T-cell (primary cell): ENCODE measurements at places on chromosomes 3 and 15.
A peak's percentile ranks its signal among the peaks of the same experiment; 100 is the strongest.

- DNase-seq: no peak
Measured at GRCh38 chr3:65576966-65577365, 461.8 kb downstream of the MAGI1 start.

DNA sequence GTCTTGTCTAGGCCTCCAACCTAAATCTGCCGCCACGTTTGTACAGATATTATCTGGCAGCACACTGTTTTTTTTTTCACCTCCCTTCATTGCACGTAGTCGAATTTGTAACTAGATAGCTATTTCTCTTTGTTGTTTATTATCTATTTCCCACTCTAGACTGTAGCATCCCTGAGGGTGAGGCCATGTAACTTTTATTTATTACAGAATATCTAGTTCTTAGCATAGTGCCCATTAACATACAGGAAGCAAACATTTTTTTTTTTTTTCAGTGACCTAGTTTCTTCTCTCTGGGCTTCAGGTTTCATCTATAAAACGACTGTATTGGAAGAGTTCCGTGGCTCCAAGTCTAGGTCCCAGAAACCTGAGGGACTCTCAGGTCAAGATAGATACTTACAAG, 354.3 kb downstream of the FGF12 start:
- DNase-seq: no peak

DNA sequence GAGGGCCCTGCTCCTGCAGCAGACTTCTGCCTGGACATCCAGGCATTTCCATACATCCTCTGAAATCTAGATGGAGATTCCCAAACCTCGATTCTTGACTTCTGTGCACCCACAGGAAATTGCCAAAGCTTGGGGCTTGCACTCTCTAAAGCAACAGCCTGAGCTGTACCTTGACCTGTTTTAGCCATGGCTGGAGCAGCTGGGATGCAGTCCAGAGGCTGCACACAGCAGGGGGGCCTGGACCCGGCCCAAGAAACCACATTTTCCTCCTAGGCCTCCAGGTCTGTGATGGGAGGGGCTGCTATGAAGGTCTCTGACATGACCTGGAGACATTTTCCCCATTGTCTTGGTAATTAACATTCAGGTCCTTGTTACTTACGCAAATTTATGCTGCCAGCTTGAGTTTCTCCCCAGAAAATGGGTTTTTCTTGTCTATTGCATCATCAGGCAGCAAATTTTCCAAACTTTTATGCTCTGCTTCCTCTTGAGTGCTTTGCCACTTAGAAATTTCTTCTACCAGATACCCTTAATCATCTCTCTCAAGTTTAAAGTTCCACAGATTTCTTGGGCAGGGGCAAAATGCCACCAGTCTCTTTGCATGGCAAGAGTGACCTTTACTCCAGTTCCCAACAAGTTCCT, 11.8 kb upstream of the MYO5A start:
- no peak for DNase-seq

DNA sequence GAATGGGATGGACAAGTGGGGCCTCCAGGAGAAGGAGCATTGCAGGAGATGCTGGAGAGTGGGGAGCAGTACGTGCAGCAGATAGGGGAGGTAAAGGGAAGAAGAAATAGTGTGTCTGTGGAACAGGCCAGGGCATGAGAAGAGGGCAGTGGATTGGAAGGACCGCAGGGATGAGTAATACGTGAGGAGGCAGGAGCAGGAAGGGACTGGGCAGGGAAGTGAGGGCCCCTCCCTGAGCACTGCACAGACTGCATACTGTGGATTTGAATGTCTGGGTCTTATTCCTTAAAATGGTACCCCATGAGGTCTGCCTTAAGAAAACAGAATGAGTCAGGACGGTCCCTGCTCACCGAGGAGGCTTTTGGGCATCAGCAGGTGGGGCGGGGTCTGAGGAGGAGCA, 210.0 kb upstream of the NDN start:
- DNase-seq: no peak

GRCh38 chr15:72725446-72725845, 39.4 kb downstream of the BBS4 start:
- no peak for DNase-seq

GRCh38 chr15:70111203-70112073, 13.7 kb upstream of the TLE3 start:
- DNase-seq: no peak

- no peak for DNase-seq
Measured at GRCh38 chr3:12396471-12396870, 87.8 kb upstream of the TSEN2 start.

DNA sequence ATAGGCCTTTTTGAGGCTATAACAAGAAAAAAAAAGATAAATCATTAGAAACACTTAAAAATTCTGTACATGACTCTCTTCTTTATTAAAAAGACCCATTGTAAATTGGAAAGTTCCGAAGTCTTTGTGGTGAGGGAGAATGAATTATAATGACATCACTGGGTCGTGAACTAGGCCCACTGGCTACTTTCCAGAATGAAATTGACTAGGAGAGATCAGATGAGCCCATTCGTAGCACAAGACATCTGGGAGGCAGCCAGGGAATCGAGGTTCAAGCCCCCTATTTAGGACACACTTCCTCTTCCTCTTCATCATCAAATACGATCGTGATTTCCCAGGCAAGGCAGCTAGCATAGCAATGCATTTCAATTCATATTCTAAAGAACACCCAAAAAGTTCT, 889.8 kb upstream of the NR2F2 start:
- DNase-seq: no peak

DNA sequence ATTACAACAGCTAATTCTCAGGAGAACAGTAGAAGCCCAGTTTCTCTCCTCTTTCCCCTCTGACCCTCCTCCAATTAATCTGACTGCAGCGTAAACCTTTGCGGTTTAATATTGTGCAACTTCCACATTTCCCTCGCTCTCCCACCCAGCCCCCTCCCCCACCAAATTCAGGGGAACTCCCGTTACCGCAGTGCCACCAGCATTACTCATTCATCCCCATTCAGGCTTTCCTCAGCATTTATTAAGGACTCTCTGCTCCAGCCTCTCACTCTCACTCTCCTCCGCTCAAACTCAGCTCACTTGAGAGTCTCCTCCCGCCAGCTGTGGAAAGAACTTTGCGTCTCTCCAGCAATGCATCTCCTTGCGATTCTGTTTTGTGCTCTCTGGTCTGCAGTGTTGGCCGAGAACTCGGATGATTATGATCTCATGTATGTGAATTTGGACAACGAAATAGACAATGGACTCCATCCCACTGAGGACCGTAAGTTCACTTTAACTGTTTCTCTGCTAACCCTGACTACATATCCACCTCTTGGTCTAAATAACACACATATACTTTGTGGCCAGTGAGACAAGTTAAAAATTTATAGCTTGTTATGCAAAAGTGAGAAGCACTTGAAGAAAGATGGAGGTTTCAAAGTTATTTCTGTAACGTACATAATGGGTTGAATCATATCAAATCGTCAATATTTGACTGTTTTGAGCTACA, at the start of gene PTX3:
Gene PTX3 (plus strand): TSS at position 268 of the 709 bp plus-strand sequence. CDS start 84 bp downstream, at position 352.
- DNase-seq: no peak

DNA sequence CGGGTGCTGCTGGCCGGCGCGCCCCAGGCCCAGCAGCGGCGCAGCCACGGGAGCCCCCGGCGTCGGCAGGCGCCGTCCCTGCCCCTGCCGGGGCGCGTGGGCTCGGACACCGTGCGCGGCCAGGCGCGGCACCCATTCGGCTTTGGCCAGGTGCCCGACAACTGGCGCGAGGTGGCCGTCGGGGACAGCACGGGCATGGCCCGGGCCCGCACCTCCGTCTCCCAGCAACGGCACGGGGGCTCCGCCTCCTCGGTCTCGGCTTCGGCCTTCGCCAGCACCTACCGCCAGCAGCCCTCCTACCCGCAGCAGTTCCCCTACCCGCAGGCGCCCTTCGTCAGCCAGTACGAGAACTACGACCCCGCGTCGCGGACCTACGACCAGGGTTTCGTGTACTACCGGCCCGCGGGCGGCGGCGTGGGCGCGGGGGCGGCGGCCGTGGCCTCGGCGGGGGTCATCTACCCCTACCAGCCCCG, 777 bp downstream of the LOXL1 start:
- DNase-seq: no peak

DNA sequence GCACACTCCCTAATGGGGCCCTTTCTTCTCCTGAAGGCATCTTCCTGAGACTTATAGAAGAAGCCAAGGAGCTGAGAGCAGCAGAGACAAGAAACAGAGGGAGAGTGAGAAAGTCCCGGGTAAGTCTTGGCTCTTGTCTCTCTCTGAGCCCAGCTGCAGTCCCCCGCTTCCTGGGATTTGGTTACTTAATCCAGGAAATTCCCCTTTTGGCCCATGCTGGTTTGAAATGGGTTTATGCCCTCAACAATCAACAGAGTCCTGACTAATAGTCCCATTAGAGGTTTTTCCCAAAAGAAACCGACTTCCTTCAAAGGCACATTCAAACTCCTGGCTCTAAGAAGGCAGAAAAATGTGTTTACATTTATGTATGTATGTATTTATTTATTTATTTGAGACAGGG, 22.0 kb downstream of the TMEM158 start:
- no peak for DNase-seq

- no peak for DNase-seq
Measured at GRCh38 chr15:66743703-66744536, 41.9 kb downstream of the SMAD6 start.

- DNase-seq: no peak
Measured at GRCh38 chr3:193237030-193237429, 4.0 kb upstream of the PLAAT1 start.

- peak; percentile 4 for DNase-seq
Measured at GRCh38 chr3:49377483-49377882, 19.3 kb upstream of the GPX1 start.

DNA sequence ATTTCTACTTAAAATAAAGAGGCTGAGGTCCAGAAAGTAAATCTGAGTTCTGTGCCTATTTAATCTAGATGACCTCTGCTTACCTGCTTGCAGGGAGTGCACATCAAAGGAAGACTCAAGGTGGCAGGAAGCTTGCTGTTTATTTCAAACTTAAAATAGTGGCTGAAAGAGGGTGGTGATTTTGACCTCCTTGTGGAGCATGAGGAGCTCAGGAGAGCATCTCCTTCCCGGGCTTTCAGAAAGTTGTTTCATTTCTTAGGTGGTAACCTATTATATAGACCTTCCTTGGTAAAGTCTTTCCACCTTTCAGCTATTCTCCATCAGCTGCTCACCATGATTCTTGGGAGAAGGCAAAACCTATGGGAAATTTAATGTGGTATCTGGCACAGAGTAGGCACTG, 494 bp downstream of the GCSAM start:
- DNase-seq: no peak

- DNase-seq: peak; percentile 44
Measured at GRCh38 chr3:51671734-51672475, 853 bp downstream of the TEX264 start.

DNA sequence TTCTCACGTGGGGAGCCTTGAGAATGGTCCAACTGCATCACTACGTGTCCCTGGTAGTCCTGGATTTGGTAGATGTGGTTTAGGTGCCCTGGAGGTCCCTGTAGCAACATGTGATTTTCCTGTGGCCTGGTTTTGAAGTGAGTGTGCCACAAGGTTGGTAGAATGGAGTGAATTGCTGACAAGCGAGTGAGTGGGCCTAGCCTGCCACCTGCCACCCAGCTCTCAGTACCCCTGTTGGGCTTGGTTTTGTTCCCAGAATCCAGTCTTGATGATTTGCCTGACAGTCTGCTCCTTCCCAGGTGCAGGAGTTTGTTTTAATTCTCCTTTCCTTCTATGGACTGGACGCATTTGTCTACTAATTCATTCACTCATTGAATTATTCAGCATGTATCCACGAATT, 19.4 kb downstream of the RPLP1 start:
- no peak for DNase-seq

- DNase-seq: no peak
Measured at GRCh38 chr15:89628806-89629715, 26.2 kb downstream of the KIF7 start.

DNA sequence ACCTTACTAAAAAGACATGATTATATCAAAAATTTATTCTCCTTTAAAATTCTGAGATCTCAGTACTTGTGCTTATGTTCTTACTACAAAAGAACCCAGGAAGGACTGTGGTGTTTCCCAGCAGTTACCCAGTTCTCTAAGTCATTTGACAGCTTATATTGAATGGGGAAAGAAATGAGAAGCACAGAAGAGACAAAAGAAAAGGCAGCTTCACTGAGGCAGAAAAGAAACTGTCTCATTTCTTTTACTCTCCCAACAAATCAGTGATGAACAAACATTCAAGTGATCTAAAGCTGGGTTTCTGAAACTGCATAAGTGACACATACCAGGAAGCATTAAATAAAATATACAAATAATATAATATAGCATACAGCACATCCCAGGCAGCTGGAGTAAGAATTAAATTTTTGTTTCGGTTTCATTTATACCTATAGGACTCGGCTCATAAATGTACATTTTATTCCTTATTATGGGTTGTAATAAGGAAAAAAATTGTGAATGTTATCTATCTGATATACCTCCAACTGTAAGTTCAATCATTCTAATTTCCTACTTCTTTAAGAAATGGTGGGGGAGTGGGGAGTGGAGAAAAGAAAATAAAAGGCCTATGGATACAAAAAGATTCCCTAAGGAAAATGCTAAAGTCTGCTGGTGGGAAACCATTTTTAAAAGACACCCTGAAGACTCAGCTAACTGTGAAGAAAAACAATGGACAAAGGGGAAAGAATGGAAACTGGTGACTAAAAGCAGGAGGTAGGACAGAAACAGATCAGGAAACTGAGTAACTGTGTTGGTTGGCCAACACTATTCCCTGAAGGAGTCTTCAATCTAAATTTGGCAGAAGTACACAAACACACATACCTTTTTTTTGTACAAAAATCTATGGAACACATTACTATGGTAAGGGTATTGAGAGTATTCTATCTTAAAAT, 156.8 kb downstream of the TBC1D5 start:
- no peak for DNase-seq

- DNase-seq: no peak
Measured at GRCh38 chr3:151544164-151544548, 83.3 kb upstream of the IGSF10 start.

GRCh38 chr3:187978433-187979011, 175.4 kb upstream of the LPP start:
- no peak for DNase-seq

- DNase-seq: no peak
Measured at GRCh38 chr3:180180795-180181194, 144.1 kb upstream of the PEX5L start.

GRCh38 chr15:89017370-89018066, 70.7 kb upstream of the ABHD2 start:
- DNase-seq: peak; percentile 78

GRCh38 chr15:40558952-40559742, 5.7 kb downstream of the CCDC32 start:
- no peak for DNase-seq

DNA sequence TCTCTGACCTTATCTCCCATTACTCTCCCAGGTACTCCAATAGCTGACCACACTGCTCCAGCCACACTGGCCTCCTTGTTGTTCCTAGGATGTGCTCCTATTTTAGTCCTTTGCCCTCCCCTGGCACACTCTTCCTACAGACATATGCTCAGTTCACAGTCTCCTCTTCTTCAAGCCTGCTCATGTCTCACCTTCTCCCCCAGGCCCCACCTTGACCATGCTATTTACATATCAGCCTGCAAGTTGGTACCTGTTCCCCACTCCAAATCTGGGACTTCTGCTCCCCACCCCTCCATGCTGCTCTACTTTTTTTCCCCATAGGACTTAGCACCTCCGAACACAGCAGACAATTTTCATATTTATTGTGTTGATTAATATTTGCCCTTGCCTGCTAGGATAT, 84.9 kb upstream of the BCL6 start:
- DNase-seq: no peak
